Activated T-cell treated with anti-CD3 and anti-CD28 coated beads for 4 hours (primary cell): ENCODE measurements at places on chromosomes 5 and 9.

- DNase-seq, result no peak
Observed at GRCh38 chr9:38016375-38017135, 52.5 kb downstream of the SHB start.

DNA sequence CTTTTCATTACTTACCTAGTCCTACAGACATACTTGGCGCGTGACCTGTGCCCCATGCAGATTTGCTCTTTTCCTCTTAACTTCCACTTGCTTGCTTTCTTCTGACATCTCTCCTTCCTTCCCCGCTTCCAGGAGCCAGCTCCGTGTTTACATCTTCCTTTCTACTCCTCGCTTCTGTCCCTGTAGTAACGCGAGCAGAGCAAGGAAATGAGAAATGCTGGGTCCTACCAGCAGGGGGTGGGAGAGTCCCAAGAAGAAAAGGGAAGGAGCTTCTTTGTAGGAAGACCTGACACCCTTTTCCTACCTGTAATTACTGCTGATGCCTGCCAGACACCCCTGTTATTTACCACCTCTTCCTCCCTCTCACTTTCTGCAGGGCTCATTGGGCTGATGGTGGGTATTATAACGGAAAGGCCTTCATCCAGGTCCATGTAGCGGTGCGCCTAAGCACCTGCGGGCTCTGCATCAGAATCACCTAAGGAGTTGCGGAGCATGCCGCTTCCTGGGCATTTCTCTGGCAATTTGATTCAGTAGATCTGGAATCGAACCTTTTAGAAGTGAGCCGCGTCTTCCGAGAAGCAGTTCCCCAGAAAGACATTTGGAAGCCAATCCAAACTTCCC is 1260.8 kb upstream of the WWC1 start:
- DNase-seq, result no peak

DNA sequence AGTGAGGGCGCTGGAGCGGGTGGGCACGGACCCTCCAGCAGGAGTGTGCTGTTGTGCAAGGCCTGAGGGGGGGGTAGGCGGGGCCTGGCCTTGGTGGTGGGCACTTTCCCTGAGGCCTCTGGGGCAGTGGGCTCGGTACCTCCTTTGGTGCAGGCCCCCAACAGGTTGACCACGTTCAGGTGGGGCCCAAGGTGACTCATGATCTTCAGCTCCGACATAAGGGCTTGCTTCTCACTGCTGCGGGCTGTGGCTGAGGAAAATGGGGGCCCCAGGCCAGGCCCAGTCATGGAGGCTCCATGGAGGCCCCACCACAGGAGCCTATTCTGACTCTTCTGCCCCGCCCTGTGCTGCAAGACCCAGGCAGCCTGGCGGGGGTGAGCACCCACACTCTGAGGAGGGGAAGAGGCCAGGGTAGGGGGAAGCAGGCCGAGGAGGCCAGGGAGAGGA is 31.5 kb downstream of the PDGFRB start:
- no peak for DNase-seq

- no peak for DNase-seq
Observed at GRCh38 chr9:124110307-124110915, 98.8 kb downstream of the LHX2 start.

DNA sequence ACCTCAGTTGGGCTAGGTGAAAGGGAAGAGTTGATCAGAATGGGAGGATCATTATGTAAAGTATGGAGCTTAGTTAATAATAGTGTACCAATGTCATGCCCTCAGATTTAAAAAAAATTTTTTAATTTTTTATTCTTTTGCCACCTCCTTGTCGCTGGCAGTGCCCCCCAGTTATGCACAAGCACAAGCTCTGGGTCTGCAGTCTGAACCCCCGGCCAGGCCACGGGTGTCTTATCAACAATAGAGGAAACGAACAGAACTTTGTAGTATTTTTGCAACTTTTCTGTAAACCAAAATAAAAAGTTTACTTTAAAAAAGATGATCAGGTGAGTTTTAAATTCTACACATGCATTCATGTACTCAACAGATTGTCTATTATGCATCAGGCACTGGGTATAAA is 1.4 kb upstream of the GM2A start:
- DNase-seq, result no peak

DNA sequence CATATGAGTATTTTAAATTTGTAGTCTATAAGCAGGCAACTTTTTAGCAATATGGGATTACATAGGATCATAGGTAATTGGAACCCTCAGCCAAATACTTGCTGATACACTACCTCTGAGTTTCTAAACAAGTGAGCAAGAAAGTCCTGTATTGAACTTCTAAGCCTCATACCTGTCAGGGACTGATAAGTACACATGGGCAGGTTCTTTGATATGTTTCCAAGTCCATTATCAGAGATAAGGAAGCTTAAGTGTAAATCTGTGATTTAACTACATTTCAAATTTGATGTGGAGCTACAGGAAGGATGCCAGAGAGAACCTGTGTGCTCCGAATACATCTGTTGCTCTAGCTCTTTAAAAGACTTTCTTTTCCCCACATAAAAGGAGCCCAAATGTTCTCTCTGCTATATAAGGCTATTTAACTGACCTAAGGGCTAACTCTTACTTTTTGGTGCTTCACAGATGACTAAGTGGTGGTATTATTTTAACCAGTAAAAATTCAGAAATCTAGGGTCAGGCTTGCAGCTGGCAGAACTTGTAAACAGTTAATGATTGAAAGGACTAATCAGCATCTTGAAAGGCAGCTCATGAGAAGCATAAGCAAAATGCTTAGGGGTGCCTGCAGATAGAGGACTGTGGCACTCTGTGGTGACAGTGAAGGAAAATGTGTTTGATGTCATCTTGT is 228.6 kb downstream of the NR3C1 start:
- no peak for DNase-seq

- no peak for DNase-seq
Observed at GRCh38 chr9:90287567-90288274, 354.9 kb downstream of the DIRAS2 start.

DNA sequence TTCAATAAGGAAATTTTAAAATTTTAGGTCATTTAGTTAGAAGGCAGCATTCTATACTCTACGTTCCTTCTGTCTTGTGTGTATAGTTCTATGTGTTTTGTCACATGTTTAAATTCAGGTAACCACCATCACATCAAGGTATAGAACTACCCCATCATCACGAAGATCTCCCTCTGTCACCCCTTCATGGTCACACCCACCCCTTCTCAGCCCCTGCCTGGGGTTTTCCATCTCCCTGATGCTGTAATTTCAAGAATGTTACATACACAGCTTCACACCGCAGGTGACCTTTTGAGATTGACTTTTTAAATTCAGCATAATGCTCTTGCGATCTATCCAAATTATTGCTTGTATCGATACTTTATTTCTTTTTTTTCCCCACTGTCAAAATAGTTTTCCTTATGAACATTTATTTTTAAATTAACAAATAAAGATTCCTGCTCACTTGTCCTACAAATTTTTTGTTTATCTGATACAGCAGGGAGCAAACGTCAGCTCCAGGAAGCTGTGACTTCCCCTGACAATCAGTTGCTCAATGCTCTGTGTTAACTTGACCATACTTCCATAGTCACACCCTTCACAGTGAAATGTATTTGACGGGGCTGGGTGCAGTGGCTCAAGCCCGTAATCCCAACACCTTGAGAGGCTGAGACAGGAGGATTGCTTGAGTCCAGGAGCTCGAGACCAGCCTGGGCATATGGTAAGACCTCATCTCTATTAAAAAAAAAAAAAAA is 10.2 kb downstream of the BTNL8 start:
- no peak for DNase-seq

GRCh38 chr5:51131266-51131665 is 252.0 kb upstream of the ISL1 start:
- no peak for DNase-seq
